Stimulated activated CD4-positive, alpha-beta T cell treated with anti-CD3 and anti-CD28 coated beads, Interleukin-4, amount 100 ng/mL, for 48 hours (primary cell): ENCODE measurements at places on chromosomes 3 and 15.
A peak's percentile ranks its signal among the peaks of the same experiment; 100 is the strongest.

DNA sequence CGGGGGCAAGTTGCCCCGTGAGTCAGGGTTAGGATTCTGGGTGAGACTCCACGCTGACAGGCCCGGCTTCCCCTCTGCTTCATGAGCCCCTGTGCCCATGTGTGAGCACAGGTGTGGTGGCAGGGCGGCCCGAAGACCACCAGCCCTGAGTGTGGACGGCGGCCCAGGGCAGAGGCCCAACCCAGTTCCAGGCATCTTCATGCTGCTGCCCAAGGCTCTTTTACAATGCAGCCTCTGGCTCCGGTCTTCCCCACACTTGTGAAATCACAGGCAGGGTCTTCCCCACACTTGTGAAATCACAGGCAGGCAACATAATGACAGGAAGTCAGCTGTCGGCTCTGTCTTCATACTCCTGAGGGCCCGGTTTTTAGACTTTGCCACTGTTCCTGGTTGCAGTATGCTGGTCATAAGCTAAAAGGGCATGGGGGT lies 78.8 kb downstream of the AAGAB start:
- DNase-seq = peak; percentile 24

DNA sequence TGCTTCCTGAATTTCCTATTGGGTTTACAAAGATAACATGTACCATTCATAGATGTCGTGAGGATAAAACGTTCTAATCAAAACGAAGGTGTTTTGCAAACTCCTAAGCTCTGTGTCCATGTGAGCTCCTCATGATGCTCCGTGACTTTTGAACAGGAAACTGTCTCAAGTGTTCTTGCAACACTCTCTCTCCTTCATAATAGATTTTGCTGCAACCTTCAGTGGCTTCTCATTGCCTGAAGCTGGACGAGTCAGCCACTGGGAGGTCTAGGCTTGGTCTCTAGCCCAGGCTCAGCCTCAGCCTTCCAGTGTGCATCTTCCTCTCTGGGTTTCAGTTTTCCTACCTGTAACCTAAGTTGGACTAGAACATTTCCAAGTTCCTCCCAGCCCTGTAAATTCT lies 18.7 kb upstream of the BCL2A1 start:
- no peak for DNase-seq

DNA sequence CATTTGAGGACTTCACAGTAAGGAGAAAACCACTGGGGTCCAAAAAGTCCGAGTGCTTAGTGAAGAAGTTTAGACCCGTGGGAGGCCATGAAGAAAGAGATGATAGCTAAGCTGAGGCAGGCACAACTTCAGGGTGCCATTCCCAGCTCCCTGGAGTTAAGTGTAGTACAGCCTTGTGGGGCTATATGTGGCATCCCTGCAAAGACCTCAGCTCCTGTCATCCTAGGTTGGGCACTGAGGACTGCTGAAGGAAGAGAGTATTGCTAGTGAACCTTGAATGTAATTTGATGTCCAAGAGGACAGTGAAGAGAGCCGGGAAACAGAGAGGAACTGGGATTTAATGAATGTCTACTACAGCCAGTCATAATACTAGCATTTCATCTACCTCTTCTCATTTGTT lies 162.1 kb downstream of the AKAP13 start:
- DNase-seq = no peak

GRCh38 chr3:13662238-13662847 lies 113.4 kb downstream of the FBLN2 start:
- DNase-seq = no peak

GRCh38 chr3:45817831-45818522 lies 21.6 kb upstream of the SLC6A20 start:
- no peak for DNase-seq

DNA sequence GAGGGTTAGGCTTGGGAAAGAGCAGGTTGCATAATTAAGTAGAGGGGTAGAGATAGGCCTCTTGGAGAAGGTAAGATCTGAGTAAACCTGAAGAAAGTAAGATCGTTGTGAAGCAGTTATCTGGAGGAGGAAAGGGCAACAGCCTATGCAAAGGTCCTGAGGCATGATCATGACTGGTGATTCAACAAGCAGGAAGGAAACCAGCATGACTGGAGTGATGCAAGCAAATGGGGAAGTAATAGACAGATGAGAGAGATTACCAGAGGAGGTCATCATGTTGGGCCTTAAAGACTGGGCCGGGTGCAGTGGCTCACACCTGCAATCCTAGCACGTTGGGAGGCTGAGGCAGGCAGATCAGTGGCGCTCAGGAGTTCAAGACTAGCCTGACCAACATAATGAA lies 360.2 kb downstream of the EPHB1 start:
- DNase-seq = no peak

- no peak for DNase-seq
Observed at GRCh38 chr3:130699765-130700164, 46.9 kb downstream of the PIK3R4 start.

GRCh38 chr3:45406772-45407171 lies 18.4 kb downstream of the LARS2 start:
- no peak for DNase-seq

DNA sequence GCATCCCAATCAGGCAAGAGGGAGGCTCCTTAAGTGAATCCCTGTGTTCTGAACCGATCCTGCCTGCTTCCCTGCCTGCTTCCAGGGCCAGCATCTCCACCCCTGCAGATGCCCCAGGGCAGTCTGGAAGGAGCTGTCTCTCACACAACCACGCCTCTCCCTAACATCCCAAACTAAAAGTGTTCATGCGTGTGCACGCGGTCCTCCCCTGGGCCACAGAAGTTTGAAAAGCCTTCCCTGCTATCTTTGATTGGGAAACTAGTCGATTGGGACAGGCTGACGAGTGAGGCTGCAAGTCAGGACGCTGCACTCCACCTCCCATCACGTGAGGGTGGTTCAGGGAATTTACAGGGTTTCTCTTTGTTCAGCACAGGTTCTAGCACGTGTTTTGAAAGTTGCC lies 340.9 kb upstream of the ICE2 start:
- no peak for DNase-seq

GRCh38 chr3:66376568-66376967 lies 124.3 kb downstream of the LRIG1 start:
- no peak for DNase-seq

GRCh38 chr15:100661156-100661555 lies 58.8 kb downstream of the ASB7 start:
- DNase-seq = no peak

DNA sequence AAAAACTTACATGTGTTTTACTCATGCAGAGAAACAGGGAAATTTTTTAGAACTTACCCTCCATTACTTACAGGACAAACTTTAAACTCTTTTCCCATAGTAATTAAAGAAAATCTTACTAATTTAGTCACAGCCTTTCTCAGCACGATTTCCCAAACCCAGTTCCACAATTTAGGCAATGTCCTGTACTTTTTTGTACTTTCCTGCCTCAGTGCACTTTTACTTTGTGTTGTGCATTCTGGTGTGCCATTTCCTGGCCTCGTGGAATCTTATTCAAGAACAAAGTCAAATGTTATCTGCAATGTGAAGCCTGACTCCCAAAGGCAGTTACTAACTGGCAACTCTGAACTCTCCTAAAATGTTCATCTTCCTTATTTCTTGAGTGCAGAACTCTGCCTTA lies 1.9 kb downstream of the SLC33A1 start:
- no peak for DNase-seq
